Epithelial cell of esophagus (primary cell): ENCODE measurements at places on chromosomes 13 and 19.

DNA sequence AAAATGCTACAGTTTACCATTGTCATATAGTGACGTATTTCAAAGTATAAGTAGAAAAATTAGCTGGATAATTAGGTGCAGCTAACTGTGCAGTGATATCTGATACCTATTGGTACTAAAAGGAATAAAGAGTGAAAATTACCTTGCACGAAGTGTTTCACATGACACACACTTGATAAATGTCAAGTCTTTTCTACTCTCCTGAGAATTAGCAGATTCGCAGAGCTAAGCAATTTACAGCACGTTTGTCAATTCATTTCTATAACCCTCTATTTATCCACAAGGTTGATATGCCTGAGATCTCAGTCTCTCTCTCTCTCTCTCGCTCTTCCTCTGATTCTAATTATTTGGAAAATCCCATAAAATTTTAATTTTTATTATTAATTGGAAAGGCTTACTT lies 1109.0 kb downstream of the EFNB2 start:
- no peak for DNase-seq

GRCh38 chr19:3695986-3696659 lies 4.1 kb downstream of the PIP5K1C start:
- DNase-seq, result no peak

DNA sequence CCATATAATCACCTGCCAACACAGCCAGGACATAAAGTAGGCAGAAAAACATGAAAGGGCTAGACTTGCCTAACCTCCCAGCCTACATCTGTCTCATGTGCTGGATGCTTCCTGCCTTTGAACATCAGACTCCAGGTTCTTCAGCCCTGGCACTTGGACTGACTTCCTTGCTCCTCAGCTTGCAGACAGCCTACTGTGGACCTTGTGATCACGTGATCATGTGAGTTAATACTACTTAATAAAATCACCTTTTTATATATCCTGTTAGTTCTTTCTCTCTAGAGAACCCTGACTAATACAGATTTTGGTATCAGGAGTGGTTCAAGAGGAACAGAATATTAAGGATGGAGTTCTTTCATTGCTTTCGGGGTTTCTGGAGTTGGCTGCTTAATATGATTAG lies 2867.6 kb downstream of the PCDH9 start:
- DNase-seq, result no peak

- DNase-seq, result no peak
These were observed 503.0 kb downstream of the LIG4 start for GRCh38 chr13:107712145-107712860.

GRCh38 chr19:40687525-40688016 lies 2.9 kb downstream of the NUMBL start:
- peak; percentile 55 for DNase-seq

DNA sequence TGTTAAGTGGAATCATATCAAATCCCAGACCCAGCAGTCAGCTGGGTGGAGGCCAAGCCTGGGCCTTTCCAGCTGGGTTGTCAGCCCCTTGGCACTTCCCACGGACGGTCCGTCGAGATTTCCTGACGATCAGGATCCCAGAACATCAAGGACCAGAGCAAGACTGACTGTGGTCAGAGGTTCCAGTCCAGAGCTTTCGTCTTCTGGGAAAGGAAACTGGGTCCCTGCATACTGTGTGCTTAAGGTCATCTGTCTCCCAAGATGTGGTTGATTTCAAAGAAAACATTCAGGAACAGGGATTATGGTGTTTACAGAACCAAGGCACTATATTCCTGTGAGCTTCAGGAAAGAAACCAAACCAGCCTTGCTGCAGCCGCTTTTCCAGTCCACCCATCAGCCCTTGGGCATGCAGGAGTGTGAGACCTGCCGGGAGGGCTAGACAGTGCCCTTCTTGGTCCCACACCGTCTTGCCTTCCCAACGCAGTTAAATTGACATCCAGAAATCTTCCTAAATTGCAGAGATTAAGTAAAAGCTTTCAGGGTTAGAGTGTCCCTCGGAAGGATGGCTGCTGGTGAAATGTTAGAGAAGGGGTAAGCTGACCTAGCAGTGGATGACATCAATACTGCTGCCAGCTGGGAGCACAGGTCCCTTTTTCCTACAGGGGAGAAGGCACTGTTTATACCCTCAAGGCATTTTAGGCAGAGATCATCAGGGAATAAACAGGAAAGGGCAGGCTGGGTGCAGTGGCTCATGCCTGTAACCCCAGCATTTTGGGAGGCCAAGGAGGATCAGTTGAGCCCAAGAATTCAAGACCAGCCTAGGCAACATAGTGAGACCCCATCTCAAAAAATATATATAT lies 5.0 kb upstream of the C19orf33 start:
- no peak for DNase-seq

GRCh38 chr19:14497228-14497921 lies 1.4 kb upstream of the GIPC1 start:
- no peak for DNase-seq

- no peak for DNase-seq
These were observed 41.2 kb upstream of the ZNF835 start for GRCh38 chr19:56712611-56713276.

DNA sequence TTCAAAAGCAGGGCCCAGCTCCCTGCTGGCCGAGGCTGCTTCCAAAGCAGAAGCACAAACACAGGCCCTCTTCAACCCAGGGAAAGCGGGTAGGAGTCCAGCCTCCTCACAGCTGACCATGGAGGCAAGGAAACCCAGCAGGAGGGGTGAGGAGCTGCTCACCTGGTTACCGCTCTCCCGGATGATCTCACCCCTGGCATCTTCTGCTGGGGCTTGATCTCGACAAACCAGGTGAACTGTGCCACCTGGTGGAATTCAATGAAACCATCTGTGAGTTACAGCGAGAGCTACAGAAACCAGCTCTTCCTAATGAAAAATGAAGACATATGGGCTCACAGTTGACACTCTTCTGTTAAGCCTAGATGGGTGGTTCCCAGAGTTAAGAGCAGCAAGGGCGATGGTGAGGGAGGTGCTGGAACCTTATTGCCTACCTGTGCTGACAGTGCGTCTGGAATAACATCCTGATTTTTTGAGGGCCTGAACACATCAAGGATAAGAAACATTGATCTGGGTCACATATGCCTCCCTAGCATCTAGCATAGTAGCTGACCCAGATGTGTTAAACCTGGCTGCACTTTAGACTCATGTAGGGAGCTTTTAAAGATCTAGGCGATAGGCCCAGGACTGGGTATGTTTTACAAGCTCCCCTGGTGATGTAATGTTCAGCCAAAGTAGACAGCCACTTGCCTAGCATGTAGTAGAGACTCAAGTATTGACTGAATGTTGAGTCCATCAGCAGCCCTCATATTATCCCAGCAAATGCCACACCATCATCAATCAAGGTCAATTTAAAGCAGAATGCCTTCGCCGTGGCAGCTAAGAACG lies 6.1 kb downstream of the DHRS12 start:
- DNase-seq, result peak; percentile 91

DNA sequence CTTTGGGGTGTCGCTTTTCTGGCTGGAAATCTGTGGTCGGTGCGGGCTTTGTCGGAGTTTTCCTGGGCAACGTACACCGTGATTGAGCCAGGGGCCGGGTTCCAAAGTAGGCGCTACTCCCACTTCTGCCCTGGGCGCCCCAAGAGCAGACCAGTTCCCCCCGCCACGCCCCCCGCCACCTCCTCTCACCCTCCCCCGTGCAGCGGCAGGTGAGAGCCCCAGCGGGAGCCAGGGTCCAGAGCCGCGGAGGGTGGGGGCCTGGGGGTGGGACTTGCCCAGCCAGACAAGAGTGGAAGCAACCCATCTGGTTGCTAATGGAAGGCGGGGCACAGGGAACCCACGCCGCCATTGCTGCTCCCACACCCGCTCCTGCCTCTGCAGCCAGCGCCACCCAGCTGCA lies 2195.9 kb downstream of the PCDH9 start:
- no peak for DNase-seq

DNA sequence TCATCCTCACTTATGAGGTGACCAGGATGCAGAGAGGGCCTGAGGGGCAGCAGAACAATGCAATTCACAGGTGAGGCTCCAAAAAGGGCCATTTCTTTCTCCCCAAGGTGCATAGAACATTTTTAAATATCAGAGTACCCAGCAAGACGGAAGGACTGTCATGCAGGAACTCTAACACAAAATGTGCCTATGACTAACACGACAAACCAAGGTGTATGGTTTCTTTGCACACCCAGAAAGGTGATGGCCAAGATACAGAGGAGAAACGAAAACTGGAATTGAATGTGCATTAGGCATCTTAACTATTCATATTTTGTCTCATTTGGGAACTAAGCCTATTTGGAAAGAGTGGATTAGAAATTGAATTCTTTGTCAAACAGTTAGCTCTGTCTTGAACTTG lies 29.9 kb downstream of the SHISA2 start:
- no peak for DNase-seq

DNA sequence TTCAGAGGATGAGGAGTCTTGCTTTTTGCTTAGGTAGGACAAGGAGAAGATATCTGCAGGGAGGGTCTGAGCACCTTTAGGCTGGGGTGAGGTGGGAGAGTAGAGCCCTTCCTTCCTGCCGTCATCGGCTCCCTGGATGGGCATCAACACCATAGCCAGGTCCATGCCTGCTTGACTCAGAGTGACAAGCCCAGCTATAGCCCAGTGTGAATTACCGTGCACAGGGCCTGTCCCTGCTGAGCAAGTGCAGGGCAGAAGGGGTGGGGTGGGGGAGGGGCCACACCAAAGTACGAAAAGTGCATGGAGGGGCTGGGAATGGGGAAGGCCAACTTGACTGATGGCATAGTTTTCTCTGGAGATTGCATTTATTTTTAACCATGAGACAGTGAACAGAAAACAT lies 30.3 kb upstream of the RNF113B start:
- DNase-seq, result peak; percentile 13

DNA sequence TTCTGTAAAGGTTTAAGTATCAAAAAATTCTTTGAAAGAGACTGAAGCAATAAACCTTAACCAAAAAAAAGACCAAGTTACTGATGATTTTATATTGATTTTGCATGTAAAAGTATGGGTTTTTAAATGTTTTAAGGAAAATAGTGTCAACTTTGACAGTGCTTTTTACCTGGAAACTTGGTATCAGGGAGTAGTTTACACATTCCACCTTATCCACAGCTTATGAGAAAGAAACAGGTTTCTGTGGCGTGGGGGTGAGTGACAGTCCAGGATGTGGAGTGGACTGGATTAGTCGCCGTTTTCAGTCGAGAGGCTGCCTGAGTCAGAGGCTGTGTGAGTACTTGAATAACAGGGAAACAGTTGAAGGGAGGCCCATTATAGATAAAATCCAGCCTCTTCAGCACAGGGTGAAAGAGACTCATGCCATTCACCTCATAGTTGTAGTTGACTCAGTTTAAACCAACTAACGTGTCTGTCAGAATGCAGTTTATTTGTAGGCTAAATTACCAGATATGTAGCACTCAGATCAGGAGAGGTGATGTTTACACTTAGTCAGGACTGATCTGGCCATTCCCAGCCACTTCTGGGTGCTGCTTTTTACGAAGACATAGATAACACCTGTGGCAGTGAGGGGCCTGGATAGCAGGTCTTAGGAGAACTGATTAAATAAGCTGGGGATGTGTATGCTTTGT lies 595 bp upstream of the GPR183 start:
- peak; percentile 91 for DNase-seq

- DNase-seq, result peak; percentile 42
These were observed 1534.0 kb upstream of the SPRY2 start for GRCh38 chr13:81874681-81875661.

DNA sequence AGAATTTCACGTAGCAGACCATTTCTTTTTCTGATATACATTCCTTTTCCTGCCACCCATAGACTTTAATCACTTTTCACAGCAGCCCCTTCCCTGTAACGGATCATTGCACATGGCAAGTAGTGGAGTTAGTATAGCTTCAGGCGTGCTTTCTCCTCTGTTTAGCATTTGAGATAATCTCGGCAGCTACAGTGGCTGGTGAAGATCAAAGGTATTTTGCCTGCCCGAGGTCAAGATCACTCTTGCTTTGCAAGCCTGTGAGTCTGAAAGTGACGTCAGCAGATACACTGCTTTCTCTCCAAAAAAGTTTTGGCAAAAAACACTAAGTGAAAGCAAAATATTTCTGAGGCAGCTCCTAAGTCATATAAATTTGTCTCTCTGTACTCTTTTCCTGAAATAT lies 260.0 kb downstream of the NDFIP2 start:
- no peak for DNase-seq

DNA sequence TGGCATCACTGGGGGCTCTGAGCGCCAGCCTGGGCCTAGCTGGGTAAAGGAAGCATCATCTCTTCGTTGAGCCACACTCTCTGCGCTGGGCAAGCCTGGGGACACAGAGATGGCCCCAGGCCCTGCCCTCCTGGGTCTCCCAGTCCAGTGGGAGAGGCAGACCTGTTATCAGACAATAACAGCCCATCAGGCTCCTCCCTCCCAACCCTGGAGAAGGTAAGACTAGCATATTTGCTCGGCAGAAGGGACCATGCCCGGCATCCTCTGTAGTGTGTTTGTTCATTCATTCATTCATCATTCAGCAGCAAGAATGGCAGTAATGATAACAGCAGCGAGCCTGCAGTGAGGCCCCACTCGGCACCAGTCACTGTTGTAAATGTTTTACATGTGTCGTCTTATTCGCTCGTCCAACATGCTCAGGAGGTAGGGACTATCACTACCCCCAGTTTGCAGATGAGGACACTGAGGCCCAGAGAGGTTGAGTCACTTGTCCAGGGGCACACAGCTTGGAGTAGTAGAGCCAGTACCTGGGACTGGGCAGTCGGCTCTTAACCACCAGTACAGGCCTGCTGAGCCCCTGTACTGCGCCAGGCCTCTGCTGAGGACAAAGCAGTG lies 33.2 kb downstream of the PAK4 start:
- no peak for DNase-seq

- DNase-seq, result peak; percentile 32
These were observed 32.3 kb upstream of the AKAP11 start for GRCh38 chr13:42239644-42240043.

GRCh38 chr13:111904166-111904565 lies 162.8 kb upstream of the SOX1 start:
- no peak for DNase-seq

- DNase-seq, result peak; percentile 26
These were observed 44.3 kb upstream of the CEACAM21 start for GRCh38 chr19:41531438-41532311.

GRCh38 chr19:47509170-47509847 lies 5.6 kb downstream of the NAPA start:
- peak; percentile 60 for DNase-seq

GRCh38 chr13:105616333-105617075 lies 919.0 kb downstream of the EFNB2 start:
- no peak for DNase-seq

DNA sequence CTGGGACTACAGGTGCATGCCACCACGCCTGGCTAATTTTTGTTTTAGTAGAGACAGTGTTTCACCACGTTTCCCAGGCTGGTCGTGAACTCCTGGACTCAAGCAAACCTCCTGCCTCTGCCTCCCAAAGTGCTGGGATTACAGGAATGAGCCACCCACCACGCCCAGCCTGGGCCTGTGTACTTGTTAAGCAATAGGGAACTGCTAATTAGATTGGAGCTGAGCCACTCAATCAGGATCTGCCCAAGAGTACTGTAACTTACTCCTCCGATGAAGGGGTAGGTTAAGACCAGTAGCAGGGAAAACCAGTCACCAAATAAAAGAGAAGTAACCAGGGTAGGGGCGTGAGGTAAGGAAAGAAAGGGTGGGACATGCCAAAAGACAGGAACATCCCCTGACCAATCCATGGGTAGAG lies 2.3 kb downstream of the DDX39A start:
- DNase-seq, result peak; percentile 80

- DNase-seq, result no peak
These were observed 10.5 kb upstream of the APOC4 start for GRCh38 chr19:44931541-44931940.
